ENCODE measurements at places on chromosomes 3 and 15.

DNA sequence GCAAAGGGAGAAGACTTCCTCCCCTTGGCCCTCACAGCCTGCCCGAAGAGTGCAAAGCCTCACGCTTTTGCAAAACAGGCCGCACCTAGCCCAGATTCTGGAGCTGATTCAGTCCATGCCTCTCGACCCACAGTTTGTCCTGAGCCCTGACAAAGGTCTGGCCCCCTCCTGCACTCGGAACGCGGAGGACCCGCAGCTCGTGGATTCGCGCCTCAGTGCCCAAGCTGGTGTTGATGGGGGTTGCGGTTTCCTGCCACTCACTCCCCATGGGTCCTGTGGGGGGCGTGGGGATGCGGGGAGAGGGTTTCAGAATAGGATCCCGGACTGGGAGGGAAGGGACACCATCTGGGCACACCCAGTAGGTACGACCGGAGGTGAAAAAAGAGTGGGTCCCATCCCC, 594 bp upstream of the CRABP1 start:
- no peak overlapping the region for H3K4me3 ChIP-seq
- no peak for DNase-seq
- H3K4me1 ChIP-seq, result peaks cover 11% of the 10 kb centered on the region
- peaks cover 62% of the 10 kb centered on the region for H3K27me3 ChIP-seq
- no peak overlapping the region for H3K27ac ChIP-seq
- H3K36me3 ChIP-seq, result no peaks in the 10 kb centered on the region

GRCh38 chr3:44093531-44093930, 148.2 kb upstream of the TOPAZ1 start:
- H3K27ac ChIP-seq, result no peak overlapping the region
- DNase-seq, result no peak
- H3K36me3 ChIP-seq, result no peaks in the 10 kb centered on the region
- H3K4me1 ChIP-seq, result no peaks in the 10 kb centered on the region

DNA sequence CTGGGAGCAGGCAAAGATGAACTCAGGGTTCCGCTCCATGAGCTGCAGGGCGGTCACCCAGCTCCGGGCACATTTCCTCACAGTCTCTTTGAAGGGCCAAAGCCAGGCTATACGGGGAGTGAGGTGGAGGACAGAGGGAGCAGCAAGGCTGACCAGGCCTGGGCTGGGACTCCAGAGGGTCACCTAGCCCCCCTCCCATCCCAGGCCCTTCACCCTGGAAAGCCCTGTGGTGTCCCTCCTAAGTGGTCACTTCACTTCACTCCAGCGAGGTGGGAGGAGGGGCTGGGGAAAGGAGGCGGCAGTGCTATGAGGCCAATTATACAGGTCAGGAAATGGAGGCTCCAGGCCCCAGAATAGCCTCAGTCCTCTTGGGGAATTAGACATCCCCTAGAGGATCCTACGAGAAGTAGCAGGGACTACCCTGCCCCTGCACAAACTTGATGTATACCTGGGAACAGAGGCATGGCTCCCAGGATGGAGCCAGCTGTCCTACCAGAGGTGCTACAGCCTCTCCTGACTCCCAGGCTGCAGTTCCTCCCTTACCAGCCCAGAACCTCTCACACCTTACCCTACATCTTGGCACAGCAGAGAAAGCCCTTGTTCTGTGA, 5.7 kb downstream of the MAN2C1 start:
- H3K36me3 ChIP-seq, result peaks cover 90% of the 10 kb centered on the region
- peaks cover 1% of the 10 kb centered on the region for H3K4me1 ChIP-seq
- H3K27ac ChIP-seq, result no peak overlapping the region
- H3K27me3 ChIP-seq, result no peaks in the 10 kb centered on the region

DNA sequence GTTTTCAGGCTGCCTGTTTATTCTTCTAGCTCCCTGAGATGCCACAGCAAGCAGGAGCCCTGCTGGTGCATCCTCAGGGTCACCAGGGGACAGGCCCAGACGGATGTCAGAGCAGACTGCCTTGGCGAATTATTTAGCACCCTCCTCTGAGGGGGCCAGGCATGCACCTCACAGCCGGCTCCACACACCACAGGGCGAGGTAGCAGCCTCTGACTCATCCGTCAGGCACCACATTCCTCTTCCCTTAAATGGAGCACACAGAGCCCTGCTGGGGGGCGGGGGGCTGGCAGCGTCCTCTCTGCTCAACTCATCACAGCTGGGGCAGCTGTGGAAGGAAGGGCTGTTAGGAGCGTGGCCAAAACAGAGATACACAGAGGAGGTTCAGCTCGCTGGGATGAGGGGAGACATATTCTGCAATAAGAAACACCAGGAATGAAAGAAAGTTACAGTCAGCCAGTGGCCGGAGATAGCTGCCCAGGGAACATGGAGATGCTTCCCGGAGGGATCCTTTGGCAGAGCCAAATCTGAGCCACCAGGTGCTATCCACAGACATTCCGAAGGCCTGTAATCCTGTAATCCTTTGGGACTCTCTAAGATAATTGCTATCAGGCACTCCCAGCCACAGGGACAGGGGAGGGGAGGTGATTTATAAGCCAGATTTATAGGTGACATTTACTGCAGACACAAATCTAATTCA, 13.9 kb upstream of the PRICKLE2 start:
- H3K4me1 ChIP-seq, result no peaks in the 10 kb centered on the region
- no peaks in the 10 kb centered on the region for H3K27me3 ChIP-seq
- H3K27ac ChIP-seq, result no peak overlapping the region
- DNase-seq, result no peak
- no peak overlapping the region for H3K4me3 ChIP-seq
- H3K36me3 ChIP-seq, result no peaks in the 10 kb centered on the region

DNA sequence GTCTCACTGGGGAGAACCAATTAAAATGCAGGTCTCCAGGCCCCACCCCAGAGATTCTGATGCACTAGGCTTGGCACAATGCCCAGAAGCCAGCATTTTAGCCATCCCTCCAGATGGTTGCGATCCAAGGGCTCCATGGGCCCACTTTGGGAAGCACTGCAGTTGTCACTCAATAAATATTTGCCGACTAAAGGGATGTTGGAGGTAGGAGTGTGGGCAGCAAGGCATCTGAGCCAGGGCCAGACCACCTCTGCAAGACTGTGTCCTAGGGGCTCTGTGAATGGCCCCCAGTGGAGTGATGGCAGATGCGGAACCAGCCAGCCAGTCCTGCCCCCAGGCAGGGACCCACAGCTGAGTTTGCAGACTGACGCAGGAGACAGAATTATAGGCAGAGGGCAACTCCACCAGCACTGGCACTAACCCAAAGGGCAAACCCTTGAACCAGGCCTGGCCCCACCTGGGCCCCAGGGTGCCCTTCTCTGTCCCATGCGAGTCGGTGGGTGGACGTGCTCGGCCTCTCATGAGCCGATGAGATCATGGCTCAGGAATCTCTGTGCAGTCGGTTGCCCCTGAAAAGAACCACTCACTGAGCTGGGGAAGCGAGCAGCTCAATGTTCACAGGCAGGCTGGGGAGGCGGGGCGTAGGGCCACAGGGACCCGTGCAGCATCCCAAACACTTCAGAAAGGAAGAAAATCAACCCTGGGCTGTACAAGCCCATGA, 49.7 kb downstream of the SEMA5B start:
- no peaks in the 10 kb centered on the region for H3K4me1 ChIP-seq
- H3K27me3 ChIP-seq, result no peaks in the 10 kb centered on the region
- no peaks in the 10 kb centered on the region for H3K36me3 ChIP-seq

DNA sequence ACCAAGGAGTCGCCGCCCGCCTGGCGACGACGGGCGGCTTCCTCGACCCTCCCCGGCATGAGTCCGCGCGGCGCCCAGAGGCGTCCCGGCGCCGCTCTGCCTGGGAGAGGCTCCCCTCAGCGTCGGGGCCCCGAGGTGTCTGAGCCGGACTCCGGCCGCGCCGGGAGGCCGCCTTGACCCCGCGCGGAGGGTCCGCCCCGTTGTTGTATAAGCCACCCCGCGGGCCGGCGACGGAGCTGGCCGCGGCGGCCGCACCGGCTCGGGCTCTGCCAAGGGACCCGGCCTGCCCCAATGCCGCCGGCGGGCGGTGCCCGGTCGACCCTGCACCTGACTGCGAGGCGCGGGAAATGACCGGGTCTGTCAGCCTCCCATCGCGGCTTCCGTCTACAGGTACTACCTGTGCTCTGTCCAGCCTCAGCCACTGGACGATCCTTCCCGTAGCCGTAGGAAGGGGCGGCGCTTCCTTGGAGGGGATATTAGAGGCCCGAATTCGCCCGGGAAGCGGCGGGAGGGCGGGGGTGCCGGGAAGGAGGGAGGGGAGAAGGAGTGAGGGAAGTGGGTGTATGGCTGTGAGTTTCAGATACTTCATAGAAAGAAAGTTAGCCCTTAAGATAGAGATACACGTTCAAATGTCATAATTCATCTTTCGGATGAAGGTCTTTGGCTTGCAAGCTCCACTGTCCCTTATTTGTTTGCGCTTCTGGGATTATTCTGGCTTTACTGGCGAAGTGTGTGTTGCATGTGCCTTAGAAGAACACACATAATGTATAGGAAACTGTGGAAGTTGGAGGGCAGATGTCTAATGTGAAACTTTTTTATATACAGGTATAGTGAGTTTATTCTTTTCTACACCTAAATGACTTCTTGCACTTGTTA, 620 bp downstream of the ABHD5 start:
- H3K27me3 ChIP-seq, result no peaks in the 10 kb centered on the region
- H3K36me3 ChIP-seq, result no peaks in the 10 kb centered on the region
- no peak for DNase-seq
- H3K4me3 ChIP-seq, result peak overlapping the region; percentile 91
- peak overlapping the region; percentile 76 for H3K27ac ChIP-seq

All from CD14-positive monocyte (primary cell).